ENCODE measurements at places on chromosomes 4 and X.

DNA sequence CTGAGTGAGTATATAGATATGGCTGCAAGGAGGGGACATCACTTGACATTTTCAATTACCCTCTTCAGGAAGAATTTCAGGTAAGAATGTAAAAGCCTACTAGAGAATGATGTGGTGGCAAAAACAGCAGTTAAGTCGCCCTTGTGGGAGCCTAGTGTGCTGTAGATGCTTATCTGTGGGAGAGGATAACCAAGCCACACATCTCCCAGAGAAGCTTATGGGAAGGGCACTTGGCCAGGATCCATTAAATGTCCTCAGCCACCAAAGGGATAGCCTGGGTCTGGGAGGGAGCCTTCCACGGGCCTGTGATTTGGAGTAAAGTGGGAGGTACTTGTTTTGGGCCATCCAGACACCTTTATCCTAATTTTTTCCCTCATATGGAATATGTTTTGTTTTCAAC is 41.3 kb upstream of the BCLAF3 start:
- no peak for DNase-seq

GRCh38 chrX:154719132-154719675 is 31.7 kb downstream of the GAB3 start:
- peak; percentile 59 for DNase-seq

GRCh38 chr4:73662709-73663546 is 42.7 kb upstream of the RASSF6 start:
- DNase-seq, result no peak

DNA sequence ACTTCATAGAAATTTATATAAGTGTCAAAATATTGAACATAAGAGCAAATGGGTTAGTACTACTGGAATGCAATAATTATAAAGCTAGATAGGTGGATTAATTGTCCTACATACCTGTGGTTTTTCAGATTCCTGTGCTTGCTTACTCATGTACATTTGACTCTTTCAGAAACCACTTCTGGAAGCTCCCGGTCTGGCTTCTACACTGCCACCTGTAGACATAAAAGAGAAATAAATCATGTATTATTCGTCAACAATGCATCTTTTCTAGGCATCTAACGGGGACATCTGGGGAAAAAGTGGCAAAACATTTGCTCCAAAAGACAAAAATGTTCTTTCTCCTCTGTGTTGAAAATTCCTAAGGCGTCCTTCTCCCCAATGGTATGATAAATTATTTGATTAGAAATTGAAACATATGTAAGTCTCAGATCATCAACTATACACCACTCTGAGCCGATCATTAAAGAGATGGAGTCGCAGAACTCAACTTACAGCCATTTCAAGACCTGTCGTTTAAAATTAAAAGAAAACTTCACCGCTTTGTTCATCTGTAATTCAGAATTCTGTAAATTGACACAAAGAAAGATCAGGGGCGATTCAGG is 648.7 kb upstream of the DIPK2B start:
- peak; percentile 40 for DNase-seq

- DNase-seq, result no peak
These were observed 320.6 kb upstream of the PPARGC1A start for GRCh38 chr4:24210332-24210902.

DNA sequence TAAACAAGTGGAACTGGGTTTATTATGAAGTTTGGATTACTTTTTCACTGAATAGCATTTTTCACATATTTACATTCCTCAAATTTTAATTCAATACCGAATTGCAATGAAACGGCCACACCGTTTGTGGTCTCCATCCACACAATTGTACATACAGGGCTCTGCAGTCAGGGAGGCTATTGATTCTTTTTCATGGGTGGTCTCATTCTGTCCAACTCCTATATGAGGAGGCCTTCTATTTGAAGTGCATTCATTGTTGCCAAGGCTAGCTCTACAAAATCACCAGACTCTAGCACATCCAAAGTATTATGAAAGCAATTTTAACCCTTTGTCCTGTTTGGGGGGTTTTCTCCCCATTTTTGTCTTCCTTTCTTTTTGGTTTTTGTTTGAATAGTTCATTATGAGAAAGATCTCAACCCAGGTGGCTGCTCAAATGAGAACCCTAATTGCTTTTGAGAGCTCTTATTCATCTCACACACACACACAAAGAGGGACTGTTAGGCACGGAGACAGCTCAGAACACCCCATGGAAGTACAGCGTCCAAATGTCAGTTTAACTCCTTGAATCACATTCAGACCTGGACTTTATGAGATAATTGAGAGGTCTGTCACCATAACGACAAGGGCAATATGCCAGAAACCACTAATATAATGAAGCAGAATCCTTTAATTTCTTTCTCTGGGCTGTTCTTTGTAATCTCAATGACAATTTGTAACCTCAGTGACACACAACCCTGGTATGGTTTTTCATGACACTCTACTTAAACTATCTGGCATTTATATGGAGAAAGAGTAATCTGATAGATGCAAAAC is 79.4 kb downstream of the NLGN4X start:
- DNase-seq, result no peak

All from activated CD8-positive, alpha-beta T cell treated with anti-CD3 and anti-CD28 coated beads for 36 hours (primary cell).